ENCODE measurements at places on chromosomes 4 and X.

DNA sequence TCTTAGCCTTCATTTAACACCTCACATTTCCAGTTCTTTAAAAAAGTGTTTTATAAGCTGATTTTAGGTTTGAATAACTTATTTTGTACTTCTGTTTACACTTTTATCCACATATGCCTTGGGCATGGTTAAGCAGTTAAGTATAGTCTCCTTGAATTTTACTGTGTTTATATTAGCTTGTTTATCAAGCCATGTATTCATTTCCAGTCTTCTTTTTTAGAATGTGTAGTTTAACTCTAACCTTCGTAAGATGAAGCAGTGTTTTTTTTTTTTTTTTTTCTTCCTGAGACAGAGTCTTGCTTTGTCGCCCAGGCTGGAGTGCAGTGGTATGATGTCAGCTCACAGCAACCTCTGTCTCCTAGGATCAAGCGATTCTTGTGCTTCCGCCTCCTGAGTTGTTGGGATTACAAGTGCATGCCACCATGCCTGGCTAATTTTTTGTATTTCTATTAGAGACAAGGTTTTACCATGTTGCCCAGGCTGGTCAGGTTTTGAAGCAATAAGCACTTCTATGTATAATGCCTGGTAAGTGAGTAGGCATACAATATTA, 42.5 kb downstream of the BMP2K start:
- no peak for DNase-seq

DNA sequence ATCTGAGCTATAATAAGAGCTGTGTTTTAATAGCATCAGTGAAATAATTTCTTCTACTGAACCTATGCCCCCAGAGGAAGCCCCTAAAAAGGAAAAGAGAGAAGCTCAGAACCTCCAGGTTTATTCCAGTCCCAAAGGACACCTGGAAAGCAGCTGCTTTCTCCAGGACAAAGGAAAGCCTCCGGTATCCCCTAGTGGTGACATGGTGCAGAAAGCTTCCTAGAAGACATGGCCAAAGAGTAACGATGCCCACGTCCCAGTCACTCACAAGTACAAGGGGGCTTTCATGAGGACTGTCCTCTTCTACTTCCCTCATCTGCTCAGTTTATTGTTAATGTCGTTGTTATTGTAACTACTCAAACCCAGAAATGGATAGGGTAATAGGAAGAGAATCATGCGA, 343.9 kb downstream of the UNC5C start:
- no peak for DNase-seq

DNA sequence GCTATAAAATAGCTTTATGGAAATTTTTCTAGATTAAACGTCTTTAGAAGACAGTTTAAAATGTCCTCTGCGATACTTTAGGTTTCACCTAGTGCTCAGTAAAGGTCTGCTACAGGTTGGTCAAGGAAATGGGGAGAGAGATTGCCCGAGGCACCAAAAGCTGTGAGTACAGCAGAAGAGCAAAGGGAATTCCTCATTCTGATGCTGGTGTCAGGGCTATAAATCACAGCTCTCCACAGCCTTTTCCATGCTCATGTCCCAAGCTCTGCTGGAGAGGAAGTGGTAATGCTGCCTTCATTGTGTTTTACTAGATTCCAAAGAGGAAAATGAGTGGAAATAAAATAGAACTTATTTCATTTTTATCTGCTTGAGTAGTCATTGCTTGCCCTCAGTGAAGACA, 2060.4 kb downstream of the ARAP2 start:
- no peak for DNase-seq

DNA sequence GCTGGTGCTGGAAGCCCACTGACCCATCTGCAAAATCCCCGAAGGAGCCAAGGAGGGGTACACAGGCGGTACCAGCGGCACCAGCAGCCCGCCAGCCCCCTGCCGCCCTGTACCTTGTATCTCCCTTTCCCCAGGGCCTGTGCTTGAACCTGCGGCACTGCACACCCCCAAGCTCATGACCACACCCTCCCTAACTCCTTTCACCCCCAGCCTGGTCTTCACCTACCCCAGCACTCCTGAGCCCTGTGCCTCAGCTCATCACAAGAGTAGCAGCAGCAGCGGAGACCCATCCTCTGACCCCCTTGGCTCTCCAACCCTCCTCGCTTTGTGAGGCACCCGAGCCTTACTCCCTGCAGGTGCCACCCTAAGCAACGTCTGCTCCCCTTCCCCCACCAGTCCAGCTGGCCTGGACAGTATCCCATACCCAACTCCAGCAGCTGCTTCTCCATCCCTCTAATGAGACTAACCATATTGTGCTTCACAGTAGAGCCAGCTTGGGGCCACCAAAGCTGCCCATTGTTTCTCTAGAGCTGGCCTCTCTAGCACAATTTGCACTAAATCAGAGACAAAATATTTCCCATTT, 94.9 kb downstream of the LARP1B start:
- no peak for DNase-seq

DNA sequence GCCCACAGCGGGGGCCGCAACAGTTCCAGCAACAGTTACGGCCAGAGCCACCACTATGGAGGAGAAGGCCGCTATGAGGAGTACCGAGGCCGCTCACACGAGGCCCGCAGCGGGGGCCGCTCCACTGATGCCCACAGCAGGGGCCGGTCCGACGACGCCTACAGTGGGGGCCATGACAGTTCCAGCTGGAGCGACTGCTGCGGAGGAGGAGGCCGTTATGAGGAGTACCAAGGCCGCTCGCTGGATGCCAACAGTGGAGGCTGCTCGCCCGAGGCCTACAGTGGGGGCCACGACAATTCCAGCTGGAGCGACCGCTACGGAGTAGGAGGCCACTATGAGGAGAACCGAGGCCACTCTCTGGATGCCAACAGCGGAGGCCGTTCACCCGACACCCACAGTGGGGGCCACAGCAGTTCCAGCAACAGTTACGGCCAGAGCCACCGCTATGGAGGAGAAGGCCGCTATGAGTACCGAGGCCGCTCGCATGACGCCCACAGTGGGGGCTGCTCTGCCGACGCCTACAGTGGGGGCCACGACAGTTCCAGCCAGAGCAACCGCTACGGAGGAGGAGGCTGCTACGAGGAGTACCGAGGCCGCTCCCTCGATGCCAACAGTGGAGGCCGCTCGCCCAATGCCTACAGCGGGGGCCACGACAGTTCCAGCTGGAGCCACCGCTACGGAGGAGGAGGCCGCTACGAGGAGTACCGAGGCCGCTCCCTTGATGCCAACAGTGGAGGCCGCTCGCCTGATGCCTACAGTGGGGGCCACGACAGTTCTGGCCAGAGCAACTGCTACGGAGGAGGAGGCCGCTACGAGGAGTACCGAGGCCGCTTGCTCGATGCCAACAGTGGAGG, 1.7 kb downstream of the RBMXL3 start:
- DNase-seq, result no peak

GRCh38 chr4:163335384-163335783, 3.0 kb upstream of the NPY1R start:
- no peak for DNase-seq

DNA sequence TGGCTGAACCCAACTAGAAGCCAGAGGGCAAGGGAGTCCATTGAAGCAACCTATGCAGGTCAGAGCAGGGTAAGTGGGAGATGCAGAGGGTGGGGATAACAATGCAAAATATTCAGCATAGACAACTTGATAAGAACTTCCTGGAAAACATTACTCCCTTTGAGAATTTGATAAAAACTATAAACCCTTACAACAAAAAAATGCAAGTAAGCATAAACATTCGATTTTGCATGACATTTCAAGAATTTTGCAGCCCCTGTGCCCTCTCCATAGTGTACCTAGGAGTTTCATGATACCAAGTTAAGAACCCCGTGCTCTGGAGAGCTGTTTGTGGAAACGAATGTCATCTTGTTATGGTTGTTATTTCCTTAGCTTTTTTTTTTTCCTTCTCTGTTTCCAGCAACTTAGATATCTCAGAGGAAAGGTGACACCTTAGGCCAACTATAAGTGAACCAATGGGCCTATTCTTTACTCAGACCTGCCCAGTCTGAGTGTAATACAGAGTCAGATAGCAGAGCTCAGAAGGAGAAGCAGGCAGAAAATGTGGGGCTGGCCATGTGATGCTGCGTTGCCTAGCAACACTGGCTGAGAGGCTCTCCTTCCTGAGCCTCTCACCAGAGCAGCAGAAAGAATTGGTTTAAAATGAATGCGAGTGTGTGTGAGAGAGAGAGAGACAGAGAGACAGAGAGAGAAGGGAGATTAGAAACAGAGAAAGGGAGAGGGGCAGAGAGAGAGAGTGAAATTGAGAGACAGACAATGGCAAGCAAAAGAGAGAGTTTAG, 36.7 kb upstream of the GABRQ start:
- no peak for DNase-seq

- DNase-seq, result no peak
Measured at GRCh38 chr4:89765966-89766365, 71.0 kb downstream of the SNCA start.

- no peak for DNase-seq
Measured at GRCh38 chrX:80316526-80316925, 103.7 kb upstream of the TENT5D start.

DNA sequence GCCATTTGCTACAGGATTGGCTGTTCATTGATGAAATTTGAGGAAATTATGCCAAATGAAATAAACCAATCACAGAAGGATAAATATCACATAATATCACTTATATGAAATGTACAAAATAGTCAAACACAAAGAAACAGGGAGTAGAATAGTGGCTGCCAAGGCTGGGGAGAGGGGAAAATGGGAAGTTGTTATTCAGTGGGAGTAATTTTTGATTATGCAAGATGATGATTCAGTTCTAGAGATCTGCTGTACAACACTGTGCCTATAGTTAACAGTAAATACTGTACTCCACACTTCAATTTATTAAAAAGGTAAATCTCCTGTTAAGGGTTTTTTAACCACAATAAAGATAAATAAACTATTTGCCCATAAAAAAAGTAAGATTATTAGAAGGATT, 101.1 kb downstream of the TMA16 start:
- DNase-seq, result no peak

GRCh38 chr4:42237010-42237409, 84.6 kb upstream of the BEND4 start:
- DNase-seq, result no peak

DNA sequence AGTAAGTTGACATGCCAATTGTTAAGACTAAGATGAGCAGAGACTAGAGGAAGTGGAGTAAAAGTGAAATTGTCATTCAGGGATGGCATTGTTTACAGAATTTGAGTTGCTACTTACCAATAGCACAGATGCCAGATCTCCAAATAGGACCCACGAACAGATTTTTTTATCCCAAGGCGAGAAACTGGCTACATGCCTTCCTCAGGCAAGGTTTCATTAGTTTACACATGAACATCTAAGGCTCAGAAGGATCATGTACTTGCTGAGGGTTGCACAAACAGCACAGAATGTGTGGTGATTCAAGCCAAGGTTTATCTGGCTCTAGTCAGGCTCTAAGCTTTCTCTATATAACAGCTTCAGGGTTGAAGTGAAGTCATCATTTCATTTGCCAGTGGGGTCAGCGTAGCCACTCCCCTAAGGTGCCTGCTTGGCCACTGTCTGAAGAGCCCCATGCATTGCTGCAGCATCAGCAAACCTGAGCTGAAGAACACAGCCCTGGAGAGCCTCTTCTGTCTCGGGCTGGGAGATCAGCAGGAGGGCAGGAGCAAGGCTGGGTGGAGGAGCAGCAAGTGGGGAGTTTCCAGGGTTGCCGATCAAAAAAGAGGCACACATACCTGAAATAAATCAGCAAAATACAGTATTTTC, 193.0 kb upstream of the LCORL start:
- DNase-seq, result no peak

DNA sequence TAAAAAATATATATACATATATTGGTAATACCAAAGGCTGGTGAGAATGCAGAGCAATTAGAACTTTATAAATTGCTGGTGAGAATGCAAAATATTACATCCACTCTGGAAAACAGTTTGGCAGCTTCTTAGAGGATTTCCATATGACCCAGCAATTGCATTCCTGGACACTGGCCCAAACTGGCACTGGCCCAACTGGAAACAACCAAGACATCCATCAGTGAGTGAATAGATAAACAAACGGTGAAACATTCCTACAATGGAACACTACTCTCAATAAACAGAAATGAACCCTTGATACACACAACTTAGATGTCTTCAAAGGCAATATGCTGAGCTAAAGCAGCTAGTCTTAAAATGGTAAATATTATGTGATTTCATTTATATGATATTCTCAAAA, 524.2 kb downstream of the IQCM start:
- DNase-seq, result no peak

- no peak for DNase-seq
Measured at GRCh38 chr4:87916626-87917025, 58.9 kb upstream of the SPP1 start.

DNA sequence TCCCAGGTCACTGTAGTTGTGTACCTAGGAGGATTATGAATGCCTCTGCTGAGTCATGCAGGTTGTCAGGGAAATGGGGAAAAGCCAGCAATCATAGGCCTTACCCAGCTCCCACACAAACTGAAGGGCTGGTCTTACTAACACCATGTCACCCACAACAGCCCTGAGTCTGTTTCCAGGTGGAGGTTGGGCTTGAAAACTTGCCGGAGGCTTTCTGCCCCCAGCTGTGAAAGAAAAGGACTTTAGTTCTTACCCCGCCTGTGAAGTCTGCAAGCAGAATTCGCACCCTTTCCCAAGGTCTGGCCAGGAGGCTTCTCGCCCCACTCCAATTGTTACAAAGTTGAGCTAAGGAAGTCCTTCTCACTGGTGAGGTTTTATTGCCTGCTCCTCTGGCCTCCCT, 143.9 kb downstream of the RPS6KA6 start:
- no peak for DNase-seq

DNA sequence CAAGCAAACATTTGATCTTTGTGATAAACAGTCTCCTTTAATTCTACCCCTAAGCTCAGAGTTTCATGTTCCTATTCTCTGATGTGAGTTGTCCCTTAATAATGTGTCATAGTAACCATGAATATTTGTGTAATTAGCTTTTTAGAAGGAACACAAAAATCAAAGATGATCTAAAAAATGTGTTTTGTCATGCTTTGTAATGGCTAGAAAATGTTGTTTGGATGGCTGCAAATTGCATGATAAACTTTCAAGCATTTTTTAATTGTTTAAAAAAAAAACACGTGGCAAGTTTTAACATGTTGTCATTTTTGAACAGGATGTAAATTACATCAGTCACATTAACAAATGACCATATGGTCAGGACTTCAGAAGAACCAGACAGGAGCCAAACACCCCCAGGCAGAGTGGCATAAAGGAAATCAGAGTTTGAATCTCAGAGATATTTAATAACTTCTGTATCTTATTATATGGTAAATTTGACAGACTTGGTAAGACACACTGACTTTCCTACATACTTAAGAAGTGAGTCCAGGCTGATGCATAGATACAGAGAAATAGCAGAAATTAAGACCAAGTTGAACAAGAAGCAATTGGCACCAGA, 223.9 kb upstream of the VEGFC start:
- no peak for DNase-seq

Data from T-helper 17 cell (primary cell).